Psoas muscle (tissue), 8 donors: ENCODE measurements at places on chromosomes 2 and 18. TPM values are rescaled to one million over a fixed set of nuclear protein-coding genes. Genes with fewer than 3 reads are reported as not detected.

GRCh38 chr2:33380719-33381118, 95.7 kb upstream of the RASGRP3 start:
- DNase-seq, result no peak

DNA sequence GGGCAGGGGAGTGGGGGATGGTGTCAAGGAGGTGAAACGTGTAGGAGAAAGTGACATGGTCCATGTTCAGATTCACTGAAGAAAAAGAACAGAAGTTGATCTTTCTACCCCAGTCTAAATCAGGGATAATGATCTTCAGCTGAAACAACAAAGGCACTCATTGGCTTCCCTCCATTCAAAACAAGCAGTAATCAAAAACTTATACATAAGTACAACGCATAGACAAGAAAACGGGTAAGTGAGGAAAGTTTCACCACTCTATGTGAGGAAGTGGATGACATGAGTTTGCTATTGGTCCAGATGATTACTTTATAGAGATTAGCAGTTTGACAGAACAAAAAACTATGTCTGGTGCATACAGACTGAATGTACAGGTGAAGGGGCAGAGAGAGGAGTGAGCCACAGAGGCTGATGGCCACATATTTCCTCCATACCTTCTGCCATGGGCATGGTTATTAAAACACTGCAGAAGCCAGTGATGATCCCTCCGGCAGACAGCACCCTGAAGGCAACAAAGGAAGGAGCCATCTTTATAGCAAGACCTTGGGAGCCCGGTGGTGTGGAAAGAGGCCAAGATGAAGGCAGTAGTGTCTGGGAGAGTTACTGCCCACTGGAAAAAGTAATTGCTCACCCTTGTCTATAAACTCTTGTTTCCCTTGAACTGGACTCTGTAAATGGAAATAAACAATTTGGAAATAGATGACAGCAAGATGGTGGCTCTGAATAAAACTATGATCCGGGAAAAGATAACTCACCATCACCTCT, 57.7 kb downstream of the SLC25A12 start:
- DNase-seq, result no peak

DNA sequence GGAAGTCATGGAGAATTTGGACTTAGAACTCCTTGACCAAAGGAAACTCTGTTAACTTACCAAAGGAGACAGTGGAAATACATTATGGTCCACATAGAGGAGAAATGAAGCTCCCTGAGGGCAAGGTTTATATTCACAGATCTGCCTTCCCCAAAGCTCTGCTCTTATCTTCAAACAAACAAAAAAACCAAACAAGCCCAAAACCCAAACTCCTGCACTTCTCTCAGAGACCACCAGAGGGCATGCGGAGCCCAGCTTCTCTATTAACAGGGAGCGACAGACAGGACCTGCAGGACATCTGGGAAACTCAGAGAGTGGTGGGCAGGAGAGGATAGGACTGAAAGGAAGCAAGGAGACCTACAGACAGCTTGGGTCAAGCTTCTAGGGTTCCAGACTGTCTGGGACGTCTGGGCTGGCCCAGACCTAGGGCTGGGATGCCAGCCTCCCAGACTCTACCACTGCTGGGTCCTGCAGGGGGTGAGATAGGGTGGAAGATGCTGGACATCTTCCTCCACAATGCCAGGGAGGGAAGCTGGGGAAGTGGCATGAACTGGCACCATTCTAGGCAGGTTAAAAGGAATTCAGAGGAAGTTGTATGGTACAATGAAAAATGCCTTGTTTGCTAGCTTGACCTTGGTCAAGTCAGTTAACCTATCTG, 4.0 kb upstream of the WNT10A start:
- DNase-seq, result no peak

DNA sequence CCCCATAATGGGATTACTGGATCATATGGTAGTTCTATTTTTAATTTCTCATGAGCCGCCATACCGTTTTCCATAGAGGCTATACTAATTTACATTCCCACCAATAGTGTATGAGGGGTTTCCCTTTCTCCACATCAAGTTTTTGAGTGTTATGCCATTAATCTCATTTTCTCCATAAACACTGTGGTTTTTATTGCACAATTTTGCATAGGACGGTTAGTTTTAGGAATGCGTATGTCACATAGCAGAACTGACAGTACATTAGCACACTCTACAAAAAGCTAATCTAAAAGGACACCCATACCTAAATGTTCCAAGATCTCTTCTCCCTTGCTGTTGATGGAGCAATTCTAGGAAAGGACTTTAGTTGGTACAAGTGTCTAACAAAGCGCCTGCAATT, 32.5 kb downstream of the DARS1 start:
- no peak for DNase-seq

DNA sequence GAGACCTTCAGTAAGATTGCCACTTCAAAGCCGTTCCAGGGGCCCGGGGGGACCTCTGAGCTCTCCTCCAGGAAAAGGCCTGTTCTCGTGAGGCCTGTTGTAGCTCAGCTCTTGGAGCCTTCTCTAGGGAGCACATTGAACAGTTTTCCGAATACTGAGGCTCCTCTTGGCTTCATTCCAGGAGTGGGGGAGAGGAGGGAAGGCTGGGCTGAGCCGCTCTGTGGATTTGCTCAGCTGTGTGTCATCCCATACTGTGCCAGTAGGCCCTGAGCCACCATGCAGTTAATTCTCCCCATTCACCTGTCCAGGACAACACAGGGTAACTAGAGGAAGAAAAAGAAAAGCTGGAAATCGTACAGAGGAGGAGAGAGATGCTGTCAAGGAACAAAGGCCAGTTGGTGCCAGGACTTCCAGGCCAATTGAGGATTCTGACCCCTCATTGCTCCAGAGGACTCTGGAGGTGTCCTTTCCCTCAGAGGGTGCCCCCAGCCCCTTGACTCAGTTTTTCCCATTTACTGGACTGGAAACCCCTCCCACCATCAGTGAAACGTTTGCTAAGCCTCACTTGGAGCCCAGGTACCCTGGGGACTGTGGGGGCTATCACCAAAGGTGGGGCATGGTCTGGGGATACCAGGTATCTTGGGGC, 41.4 kb downstream of the HS1BP3 start:
- DNase-seq, result peak; percentile 64

SPHKAP gene
- not detected for polyA plus RNA-seq

DNA sequence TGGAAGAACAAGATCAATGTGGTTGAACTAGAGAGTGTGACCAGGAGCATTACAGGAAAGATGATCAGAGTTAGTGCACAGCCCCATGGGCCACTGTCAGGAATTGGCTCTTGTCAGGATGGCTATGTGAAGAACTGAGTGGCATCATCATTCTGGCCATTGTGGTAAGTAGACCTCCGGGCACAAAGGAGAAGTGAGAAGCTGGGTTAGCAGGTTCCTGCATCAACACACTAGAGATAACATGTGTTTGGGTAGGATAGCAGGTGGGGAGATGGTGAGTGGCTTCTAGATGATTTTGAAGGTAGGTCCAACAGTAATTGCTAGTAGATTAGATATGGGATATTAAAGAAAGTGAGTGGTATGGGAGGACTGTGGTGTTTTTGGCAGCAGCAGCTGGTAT, 408.2 kb downstream of the TSN start:
- DNase-seq, result no peak

CD226 gene
- polyA plus RNA-seq, result 0.06 TPM

DNA sequence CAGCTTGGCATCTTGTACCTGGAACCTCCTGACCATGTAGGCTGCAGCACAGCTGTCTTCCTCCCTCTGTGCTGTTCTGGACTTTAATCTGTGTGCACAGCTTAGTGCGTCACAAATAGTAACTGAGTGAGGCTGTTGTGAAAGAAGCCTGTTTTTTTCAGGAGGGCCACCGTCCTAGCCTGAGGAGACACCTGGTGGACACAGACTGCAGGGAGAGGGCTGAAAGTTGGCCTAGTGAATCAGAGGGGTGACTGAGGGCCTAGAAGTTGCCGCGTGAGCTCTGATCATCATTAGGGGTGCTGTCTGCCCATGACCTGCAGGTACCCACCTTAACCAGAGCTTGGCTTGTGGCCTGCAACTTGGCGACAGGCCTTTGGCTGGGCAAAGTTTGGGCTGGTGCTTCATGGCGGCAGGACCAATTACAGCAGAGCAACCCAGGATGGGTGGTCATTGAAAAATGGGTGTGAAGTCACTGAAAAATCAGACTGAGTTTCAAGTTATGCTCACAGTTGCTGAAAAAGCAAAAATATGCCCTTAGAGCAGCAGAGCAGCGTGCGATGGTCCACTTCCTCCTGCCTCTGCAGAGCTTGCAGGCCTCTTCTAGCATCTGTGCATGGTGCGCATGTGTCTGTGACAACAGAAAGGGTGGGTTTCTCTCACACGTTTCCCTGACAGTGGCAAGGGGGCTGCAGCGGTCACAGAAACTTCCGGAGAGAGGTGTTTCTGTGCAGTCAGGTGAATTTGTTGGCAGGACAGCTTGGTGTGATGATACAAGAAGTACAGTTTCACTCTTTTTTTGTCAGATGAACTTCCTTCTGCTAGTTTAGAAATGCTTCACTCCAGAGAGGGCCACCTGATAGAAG, 9.6 kb downstream of the GDF7 start:
- no peak for DNase-seq

GRCh38 chr18:58584200-58585127, 44.4 kb downstream of the ALPK2 start:
- no peak for DNase-seq

ASAP2 gene
- 3.3 TPM for polyA plus RNA-seq

DNA sequence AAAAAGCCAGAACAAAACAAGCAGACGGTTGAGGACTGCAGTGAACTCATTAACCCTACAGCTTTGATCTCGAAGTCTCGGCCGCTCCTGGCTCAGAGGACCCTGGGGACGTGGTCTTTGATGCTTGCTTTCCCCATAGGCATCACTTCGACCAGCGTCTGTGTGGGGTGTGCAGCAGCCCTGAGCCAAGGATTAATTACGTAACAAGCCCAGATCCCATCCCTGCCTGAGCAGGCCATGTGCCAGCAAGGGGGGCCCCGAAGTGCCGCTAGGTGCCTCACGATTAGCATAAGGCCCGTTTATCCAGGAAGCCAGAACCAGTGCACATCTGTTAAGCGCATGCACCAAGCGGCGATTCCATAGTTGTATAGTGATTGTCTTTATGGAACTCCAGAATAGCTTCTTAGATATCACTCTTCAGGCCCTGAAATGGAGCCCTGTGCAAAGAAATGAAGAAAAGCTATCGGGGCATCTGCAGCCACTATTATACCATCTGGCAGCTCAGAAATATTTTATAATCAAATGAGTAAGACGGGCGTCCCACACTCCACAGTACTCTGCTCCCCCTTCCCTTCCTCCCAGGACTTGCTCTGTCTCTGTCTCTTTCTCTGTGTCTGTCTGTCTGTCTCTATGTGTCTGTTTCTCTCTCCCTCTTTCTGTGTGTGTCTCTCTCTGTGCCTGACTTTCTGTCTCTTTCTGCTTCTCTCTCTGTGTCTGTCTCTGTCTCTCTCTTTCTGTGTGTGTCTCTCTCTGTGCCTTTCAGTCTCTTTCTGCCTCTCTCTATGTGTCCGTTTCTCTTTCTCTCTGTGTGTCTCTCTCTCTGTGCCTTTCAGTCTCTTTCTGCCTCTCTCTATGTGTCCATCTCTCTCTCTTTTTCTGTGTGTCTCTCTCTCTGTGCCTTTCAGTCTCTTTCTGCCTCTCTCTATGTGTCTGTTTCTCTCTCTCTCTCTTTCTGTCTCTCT, 41.7 kb downstream of the HPCAL1 start:
- no peak for DNase-seq
